ENCODE measurements at places on chromosomes 3 and 15.

- no peak for DNase-seq
Measured at GRCh38 chr15:50774450-50774849, 8.9 kb upstream of the SPPL2A start.

- DNase-seq: peak; percentile 24
Measured at GRCh38 chr3:157793745-157794144, 290.5 kb upstream of the VEPH1 start.

DNA sequence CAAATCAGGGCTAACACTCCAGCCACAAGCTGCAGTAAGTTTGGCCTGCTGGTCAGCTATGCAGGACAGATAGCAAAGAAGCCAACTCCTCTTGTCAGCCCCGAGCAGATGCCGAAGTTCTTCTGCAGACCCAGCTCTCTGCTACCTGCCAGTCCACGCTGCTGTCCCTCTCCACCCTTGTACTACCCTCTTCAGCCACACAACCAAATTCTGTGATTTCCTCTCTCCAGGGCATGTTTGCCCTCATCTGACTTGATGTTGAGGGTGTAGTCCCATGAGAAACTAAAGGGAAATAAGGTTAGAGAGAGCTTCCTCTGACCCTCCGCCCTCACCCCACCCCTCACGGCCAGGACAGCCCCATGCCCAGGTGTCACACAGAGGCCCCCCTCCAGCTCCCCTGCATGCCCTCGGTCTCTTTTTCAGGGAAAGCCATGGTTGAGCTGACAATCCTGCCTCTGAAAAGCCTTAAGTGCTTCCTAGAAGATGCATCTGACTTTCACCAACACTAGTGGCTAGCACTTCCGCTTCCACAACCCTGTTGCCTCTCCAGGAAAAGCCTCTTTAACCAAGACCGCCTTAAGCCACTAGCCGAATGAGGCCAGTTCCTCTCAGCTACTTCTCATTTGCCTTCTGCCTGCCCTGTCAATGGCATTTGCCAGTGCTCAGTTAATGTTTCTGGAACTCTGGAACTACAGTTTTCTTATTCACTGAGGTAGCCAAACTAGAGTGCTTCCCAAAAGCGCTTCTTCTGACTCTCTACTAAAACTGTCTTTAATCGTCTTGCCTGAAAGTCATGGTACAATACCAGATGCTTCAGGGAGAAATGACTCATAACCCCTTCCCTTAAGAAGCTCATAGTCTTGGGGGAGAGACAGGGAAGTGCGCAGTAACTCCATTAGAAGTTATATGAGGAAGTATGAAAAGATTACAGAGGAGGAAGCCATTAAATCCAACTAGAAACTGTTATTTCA is 300.4 kb upstream of the STT3B start:
- peak; percentile 28 for DNase-seq

GRCh38 chr15:98800437-98801233 is 152.3 kb downstream of the IGF1R start:
- DNase-seq: peak; percentile 81

DNA sequence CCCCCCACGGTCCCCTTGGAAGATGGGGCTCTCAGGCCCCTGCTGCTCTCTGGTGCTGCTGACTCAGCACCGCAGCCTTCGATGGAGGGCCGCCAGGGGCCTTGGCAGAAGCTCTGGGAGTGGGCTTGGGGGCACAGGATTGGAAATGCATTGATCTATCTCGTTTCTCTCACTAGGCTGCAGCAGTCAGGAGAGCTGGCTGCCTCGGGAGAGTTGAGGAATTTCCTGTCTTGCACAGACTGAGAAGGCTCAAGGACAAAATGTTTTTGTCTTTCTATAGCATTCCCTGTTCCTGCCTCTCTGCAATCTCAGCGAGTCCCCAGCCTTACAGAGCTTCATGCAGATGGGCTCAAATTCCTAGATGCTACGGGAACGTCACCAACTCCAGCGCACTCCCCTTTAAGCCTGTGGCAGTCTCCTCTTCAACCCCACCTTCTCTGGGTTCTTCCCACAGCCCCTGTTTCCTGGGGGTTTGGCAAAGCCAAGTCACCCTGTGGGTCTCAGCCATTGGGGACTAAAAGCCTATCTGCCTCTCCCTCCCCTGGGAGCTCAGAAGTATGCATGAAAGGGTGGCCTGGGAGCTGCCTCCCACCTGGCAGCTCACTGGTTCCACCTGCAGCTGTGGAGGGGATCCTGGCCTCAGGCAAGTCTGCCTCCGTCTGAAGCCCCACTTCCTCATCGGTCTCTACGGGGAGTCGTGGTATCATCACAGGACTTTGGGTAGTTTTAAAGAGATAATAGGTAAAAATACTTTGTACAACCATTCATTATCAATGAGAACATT is 127.4 kb upstream of the HACD2 start:
- peak; percentile 43 for DNase-seq

- DNase-seq: no peak
Measured at GRCh38 chr3:122230174-122230573, 46.7 kb downstream of the CASR start.

DNA sequence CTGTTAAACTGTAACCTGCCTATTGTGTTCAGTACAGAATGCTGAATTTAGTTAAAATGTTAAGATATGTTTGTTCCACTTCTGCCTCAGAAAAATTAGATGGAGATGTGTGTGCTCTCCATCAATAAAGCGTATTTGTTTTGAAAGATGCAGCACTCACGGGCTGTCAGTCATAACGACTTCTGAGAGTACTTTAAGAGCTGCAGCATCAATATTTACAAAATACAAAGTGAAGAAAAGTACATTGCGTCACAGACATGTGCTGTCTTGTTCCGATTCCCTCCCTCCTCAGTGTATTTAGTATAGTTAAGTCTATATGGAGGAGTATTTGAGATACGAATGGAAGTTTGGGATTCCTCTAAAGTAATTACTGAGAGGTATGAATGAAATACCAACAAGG is 166.6 kb downstream of the BBX start:
- no peak for DNase-seq

DNA sequence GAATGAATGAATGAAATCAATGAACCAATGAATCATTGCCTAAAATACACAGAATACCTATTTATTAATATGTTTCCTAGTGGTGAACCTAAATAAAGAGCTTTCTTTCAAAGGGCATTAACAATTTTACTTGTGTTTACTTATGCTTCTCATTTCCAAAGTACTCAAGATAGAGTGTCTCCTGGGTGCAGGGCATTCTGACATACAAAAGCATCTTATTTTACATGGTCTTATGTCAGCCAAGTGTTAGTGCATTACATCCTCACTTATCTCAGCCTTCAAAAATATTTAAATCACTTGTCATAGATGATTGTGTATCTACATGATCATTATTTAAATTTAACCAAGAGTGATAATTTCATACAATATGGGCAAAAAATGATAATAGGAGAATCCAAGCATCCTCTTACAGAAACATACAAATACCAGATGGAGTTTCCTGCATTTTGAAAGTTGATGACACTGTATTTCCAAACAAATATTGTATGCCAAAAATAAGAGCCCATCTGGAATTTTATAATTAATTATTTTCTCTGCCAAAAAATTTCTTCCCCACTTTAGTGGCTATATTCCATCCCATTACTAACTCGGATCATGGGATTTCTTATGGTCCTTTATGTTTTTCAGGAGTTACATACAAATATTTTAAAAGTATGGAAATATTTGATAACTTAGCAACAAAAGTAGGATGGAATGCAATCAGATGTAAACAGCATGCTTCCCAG is 279.0 kb downstream of the RBMS3 start:
- no peak for DNase-seq

DNA sequence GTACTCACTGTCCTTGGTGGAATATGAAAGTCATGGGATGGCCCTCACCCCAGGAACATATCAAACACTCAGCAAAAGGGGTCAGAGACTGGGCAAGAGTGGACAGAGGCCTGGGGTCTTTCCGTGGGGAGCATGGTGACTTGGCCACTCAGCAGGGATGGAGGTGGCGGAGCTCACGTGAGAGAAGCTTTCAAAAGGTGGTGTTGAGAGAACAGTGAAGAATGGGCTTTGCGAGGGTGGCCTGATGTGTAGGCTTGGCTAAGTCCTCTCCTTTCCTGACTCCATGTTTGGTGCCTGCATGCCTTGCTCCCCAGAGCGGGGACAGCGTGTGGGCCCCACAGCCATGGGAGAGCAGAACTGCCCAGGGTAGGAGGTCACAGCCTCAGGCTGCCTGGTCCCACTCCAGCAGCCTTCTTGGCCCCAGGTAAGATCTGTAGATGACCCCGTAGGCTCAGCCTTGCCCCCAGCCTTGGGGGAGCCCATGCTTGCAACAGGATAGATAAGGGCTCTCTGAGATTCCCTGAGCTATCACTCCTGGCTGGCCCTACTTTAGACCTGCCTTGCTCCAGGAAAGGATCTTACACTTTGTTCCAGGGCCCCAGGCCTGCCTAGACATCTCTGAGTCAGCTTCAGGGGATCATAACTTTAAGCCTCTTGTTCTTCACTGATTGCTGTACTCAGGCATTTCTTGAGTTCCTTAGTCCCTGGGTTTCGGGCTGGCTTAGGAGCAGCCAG is 17.0 kb downstream of the RPLP1 start:
- peak; percentile 50 for DNase-seq

GRCh38 chr15:70664494-70664893 is 98.9 kb downstream of the UACA start:
- DNase-seq: no peak

DNA sequence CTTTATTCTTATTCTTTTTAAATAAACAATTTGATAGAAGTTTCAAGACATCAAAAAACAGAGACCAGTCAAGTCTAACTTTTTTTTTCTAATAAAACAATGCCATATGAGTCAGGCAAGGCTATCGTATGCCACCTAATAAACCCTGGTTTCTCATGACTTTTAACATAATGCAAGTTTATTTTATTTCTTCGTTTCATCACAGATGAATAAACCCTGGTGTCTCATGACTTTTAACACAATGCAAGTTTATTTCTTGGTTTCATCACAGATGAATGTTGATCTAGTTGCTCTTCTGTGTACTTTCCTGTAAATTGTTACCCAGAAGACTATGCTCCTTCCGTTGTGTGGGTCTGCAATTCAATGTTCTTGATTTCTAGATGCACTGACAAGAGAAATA is 905.4 kb downstream of the ROBO2 start:
- no peak for DNase-seq

GRCh38 chr3:139251529-139251928 is 92.3 kb upstream of the MRPS22 start:
- DNase-seq: no peak

DNA sequence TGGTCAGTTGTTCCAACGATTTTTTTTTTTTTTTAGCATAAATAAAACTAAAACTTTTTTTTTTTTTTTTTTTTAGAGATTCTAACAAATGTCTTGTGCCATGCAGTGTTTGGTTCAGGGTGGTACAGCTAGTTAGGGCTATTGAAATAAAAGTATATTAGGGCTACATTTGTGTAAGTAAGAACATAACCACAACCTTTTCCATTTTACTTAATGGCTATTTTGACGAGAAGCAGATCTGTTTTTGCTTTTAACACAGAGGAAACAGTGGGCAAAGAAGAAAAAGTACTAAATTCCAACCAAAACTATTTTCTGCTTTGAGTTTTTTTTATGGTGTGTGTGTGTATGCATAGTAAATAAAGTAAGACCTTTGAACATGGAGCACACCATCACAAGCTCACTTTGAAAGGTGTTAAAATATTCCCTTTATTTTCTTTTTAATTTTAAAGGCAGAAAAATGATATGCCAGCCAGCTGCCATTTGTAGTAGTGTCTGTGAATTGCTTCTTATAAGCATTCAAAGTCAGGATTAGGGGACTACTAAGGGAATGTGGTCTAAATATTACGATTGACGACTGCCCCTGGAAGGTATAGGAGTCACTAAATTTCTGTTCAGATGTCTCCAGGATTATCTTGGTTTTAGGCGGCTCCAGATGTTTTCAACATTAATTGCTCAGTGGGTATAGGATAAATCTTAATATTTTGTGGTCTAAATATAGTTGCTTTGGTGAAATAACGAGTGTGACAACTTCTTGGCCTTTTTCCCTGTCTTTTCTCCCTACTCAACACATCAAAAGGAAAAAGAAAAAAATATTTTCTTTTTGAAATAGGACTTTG is 3.1 kb downstream of the RARB start:
- no peak for DNase-seq

GRCh38 chr3:113468539-113468938 is 27.2 kb upstream of the CFAP44 start:
- DNase-seq: no peak

DNA sequence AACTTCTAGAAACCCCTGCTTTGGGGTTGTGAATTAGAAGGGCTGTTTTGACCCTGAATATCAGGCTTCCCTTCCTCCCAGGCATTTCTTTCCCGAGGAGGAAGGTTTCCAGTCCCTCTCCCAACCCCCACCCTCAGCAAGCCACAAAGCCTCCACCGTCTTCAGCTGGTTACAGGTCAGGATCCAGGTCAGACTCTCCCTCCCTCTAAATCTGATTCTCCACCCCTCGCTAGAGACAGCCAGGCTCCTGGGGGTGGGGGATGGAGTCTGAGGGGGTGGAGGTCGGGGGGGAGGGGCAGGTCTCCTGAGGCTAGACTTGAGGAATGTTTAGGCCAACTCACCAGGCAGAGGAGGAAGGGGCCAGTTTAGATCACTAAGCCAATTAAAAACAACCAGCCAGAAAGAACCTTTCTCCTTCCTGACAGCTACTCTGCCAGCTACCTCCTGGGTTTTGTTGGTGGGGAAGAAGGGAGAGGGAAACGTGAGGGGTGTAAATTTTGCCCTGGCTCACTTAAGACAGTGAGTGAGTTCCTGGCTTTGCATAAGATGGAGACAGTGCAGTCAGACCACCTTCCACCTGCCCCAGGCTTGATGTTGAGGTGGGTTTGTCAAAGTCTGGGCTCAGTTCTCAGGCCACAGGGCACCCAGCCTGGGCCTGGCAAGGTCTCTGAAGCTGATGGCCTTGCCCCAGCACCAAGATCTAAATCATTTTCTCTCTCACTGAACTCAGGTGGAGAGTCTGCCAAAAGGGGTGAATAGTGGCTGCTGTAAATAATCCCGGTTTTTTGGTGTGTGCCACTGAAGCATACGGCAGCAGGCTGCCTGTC is 19.5 kb downstream of the BMF start:
- peak; percentile 82 for DNase-seq

DNA sequence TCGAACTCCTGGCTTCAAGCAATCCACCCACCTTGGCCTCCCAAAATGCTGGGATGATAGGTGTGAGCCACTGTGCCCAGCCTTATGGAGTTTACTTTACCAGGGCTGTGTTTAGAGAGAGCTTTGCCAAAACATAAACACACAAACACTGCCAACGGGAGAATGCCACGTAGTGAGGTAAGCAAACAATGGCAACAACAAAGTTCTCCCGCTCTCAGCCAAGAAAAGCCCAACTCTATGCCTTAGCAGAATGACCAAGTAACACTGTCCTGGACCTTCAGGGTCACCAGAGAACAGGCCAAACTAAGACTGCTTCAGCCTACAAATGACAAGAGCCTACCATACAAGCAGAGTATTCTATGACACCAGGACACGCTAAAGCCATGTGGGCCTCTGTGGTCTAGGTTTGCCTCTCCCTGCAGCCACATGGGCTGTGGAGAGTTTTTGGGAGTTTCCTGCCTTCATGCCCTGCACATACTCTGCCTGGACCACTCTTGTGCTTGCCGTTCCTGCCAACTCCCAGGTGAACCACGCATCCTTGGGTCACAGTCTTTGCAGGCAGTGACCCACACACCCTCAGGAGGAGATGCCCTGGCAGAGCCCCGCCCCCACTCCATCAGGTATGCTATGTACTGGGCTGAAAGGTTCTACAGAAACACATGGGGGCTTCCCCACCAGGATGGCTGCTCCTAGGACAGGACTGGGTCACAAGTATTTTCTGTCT is 21.6 kb upstream of the CNBP start:
- DNase-seq: no peak

GRCh38 chr3:84109911-84110310 is 848.9 kb upstream of the CADM2 start:
- DNase-seq: no peak

GRCh38 chr15:33476908-33477307 is 166.1 kb downstream of the RYR3 start:
- DNase-seq: no peak

- DNase-seq: no peak
Measured at GRCh38 chr3:122825460-122825859, 30.6 kb downstream of the SLC49A4 start.
